ENCODE measurements at places on chromosomes 3 and 15.

GRCh38 chr3:58724336-58724735 lies 57.8 kb upstream of the FAM3D start:
- no peak for DNase-seq

GRCh38 chr15:38499651-38500050 lies 45.7 kb downstream of the FAM98B start:
- no peak for DNase-seq

DNA sequence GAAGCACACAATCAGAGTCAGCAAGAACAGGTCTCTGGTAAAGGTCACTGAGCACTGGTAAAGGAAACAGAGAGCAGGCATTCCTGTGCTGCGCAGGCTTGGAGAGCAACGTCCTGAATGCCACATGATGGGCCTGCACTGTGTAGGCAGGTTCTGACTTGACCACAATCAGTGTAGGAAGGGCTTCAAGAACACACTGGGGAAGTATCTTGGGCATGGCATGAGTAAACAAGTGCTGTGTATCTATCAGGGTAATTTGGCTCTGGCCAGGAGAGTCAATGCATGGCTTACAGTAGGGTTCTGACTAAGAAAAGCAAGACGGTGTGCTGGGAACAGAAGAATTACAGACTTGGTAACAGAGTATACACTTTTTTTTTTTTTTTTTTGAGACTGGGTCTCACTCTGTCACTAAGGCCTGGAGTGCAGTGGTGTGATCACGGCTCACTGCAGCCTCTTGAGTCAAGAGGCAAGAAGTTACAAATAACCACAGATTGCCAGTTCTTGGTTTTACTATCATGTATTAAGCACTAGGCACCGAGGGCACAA lies 30.6 kb downstream of the TBC1D2B start:
- DNase-seq: no peak

GRCh38 chr3:169298247-169298992 lies 365.1 kb downstream of the MECOM start:
- no peak for DNase-seq

- no peak for DNase-seq
These were observed 9.6 kb downstream of the SLC6A6 start for GRCh38 chr3:14411988-14412387.

DNA sequence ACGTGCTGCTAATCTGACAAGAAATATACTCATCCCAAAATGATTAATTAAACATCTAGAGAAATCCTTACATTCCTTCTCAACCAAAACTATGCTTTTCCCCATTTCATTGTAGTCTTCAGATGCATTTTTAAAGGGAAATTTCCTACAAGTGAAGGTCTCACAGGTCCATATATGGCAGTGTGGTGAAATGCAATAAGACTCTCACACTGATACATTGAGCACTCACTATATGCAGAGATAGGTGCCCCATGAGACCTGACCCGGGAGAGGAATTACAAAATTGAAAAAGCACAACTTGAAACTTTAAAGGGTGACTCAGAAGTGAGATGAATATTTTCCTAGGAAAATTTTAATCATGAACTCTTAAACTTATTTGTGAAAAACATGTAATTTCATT lies 629.2 kb upstream of the NAALADL2 start:
- no peak for DNase-seq

Measured in NCI-H1105 treated with DMSO at 0.1 percent for 48 hours (cell line).